ENCODE measurements at places on chromosomes 13 and 19.

GRCh38 chr19:9586764-9587163, 2.5 kb upstream of the ZNF121 start:
- DNase-seq: peak; percentile 48

GRCh38 chr13:72960541-72960940, 98.3 kb upstream of the KLF5 start:
- peak; percentile 58 for DNase-seq

DNA sequence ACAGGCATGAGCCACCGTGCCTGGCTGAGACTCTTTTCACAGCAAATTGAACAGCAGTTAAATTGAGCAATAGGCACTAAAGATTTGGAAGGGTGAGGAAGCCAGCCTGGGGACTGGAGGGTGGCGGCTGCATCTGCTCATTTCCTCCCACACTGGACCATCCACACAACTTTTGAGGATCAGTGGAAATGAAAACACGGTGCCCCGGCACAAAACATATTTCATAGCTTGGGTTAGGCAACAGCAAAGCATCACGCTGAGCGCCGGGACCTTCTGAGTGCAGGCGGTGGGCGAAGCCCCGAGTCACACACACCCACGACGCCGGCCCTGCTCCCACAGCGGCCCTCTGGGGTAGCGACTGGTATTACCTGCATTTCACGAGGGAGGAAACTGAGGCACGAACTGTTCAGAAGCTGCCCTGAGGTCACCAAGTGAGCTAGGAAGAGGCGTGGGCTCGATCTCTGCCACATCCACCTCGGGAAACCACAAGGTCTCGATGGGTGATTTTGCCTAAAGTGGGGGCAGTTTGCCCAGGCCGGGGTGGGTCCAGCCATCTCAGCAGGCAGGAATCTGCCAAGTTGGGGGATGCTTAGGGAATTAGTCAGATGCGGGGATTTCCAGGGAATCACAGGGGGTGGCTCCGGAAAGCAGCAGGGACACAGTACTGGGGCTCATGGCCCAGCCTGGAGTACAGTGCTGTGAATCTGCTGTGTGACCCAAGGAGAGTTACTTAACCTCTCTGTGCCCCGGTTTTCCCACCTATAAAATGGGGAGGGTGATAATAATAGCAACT, 3.5 kb upstream of the SBNO2 start:
- no peak for DNase-seq

DNA sequence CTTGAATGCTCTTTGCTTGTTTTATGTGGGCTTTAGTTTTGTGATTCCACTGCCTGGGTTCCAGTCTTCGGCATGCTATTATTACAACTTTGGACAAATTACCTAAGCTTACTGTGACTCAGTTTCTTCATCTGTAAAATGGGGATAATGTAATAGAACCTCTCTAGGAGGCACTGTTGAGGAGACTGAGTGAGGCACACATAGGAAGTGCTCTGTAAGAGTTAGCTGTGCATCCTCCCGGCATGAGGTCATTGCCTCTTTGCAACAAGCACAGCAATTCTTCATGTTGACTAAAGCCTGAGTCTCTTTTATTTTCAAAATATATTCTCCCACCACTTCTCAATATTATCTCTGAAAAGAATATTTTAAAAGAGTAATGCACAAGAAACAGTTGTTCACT, 227.4 kb downstream of the DLEU7 start:
- no peak for DNase-seq

GRCh38 chr19:1690699-1691307, 38.4 kb upstream of the TCF3 start:
- no peak for DNase-seq

- no peak for DNase-seq
Measured at GRCh38 chr13:51093574-51093973, 17.5 kb downstream of the C13orf42 start.

DNA sequence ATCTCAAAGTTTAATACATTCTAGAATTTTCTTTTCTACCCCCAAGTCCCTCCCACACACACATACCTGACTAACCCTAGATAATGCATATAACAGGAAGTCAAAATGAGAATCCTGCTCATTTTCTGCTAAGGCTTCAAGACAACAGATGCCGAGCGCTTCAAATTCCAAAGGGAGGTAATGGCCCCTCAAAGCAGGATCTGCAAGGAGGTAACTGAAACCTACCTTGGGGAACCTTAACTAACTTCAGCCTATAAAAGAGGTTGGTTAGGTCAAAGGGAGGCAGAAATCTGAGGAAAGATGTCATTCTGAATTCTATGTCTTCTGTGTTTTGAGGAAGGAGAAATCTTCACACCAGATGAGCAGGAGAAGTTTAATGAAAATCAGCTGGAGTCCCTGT, 26.8 kb downstream of the EPSTI1 start:
- DNase-seq: no peak
